ENCODE measurements at places on chromosomes 1 and 21.

- no peak for DNase-seq
Measured at GRCh38 chr1:55706397-55706796, 491.2 kb upstream of the USP24 start.

DNA sequence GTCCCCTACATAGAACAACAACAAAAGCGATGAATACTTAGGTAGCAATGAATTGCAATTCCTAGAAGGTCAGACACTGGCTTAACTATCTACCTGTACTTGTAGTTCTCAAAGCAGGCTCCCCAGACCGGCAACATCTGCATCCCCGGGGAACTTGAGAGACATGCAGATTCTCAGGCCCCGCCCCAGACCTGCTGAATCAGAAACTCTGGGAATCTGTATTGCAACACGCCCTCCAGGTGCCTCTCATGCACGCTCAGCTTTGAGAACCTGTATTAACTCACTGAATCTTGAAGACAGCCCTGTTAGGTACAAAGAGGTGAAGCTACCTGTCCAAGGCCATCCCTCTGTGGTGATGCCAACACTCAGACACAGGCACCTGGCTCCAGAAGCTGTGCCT is 128.1 kb downstream of the KAZN start:
- no peak for DNase-seq

DNA sequence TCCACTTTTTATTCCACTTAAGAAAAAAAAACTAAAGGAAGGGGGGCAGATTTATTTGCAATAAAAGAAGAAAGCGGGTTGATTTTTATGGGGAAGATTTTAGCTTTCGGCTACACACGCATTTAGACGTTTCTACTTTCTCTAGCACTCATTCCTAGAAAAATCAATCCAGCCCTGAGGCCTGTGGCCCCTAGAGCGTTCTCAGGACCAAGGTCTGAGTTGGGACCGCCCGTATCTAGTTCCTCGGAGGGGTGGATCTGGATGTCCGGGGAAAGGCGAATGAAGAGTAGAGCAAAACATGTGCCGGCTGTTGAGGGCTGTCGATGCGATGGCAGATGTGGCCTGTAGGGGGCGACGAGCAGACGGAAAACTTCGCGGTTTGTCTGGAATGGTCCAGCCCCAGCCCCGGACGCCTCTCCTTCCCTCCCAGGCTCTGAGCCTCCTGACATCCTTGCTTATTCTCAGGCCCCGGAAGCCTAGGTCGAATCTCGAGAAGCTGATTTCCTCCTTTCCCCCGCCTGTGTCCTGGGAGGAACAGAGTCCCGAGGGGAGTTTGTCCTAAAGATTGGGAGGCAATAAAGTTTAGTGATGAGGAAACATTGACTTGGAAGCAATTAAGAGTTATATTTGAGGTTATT is 5.2 kb downstream of the FOXD3 start:
- DNase-seq: peak; percentile 76

GRCh38 chr1:108054396-108054795 is 89.4 kb upstream of the VAV3 start:
- no peak for DNase-seq

GRCh38 chr1:209747580-209748262 is 8.1 kb upstream of the TRAF3IP3 start:
- peak; percentile 96 for DNase-seq

GRCh38 chr1:39609618-39610331 is 29.7 kb downstream of the HEYL start:
- DNase-seq: peak; percentile 71

DNA sequence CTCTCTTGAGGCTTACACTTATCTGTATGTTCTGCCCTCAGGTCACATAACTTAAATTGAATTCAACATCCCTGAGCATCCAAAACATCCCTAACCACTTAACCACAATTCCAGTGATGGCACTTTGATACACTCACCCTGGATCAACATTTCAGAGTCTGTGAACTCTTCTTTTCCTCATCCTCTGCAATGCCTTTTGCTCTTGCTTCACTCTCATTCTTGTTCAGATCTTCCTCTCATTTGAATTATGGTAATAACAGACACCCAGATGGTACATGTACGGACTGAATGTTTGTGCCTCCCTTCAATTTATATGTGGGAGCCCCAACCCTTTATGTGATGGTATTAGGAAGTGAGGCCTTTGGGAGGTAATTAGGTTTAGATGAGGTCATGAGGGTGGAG is 33.4 kb downstream of the PTGER3 start:
- no peak for DNase-seq

DNA sequence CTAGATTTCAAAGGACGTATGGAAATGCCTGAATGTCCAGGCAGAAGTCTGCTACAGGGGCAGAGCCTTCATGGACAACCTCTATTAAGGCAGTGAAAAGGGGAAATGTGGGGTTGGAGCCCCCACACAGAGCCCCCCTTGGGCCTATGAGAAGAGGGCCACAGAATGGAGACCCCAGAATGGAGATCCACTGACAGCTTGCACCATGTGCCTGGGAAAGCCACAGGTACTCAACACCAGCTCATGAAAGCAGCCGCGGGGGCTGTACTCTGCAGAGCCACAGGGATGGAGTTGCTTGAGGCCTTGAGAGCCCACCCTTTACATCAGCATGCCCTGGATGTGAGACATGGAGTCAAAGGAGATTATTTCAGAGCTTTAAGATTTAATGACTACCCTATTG is 108.7 kb downstream of the DMRTB1 start:
- DNase-seq: no peak

DNA sequence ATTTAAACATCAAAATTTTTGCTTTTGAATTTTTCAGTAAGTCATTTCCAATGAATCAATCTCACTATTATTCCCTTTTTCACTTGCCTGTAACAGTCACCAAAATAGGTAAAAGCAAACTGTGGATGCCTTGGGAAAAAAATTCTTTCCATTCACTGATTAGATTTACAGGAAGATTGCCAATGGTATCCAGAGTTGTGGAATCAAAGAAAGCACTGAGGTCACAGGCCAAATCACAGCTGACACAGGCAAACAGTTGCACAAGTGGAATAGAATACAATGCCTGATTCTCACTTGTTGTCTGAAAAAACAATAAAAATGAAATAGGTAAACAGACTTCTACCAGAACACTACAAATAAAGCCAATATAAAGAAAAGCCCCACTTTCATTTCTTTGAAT is 48.4 kb downstream of the LTN1 start:
- no peak for DNase-seq

Data from K562 (cell line).